HepG2 (cell line): ENCODE measurements at places on chromosomes 7 and 10.

- DNase-seq: no peak
Observed at GRCh38 chr10:60021361-60021760, 115.0 kb upstream of the CCDC6 start.

DNA sequence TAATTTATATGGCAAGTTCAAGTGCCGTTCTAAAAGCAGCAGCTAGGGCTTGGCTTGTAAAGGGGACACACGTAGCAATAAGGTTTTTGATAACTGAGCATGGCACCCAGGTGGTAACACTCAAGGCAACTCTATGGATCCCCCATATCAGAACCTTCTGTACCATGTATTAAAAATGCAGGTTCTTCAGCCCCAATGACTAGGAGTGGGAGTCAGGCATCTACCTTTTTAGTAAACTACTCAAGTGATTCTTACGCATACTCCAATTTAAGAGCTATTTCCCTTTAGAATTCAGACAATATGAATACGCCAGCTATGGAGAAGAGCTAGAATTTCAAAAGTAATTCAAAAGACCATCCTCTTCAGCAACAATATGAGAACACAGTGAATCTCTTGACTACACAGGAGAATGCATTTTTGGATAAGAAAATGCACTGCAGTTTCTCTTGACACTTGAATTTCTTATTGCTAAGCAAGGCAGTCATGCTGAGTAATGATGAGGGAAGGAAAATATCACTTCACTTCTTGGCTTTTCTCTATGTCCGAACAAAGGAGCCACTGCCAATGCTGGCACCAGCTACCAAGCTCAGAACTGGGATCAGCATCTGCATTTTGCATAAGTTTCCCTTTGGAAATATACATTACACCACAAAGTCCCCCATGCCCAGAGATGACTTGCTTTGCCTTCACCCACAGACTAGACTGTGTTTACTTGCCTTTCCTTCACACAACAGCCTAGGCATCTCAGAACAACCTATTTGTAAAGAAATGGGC, 53.5 kb downstream of the ABLIM1 start:
- no peak for DNase-seq

- DNase-seq: no peak
Observed at GRCh38 chr7:150435390-150436073, 14.9 kb upstream of the GIMAP8 start.

DNA sequence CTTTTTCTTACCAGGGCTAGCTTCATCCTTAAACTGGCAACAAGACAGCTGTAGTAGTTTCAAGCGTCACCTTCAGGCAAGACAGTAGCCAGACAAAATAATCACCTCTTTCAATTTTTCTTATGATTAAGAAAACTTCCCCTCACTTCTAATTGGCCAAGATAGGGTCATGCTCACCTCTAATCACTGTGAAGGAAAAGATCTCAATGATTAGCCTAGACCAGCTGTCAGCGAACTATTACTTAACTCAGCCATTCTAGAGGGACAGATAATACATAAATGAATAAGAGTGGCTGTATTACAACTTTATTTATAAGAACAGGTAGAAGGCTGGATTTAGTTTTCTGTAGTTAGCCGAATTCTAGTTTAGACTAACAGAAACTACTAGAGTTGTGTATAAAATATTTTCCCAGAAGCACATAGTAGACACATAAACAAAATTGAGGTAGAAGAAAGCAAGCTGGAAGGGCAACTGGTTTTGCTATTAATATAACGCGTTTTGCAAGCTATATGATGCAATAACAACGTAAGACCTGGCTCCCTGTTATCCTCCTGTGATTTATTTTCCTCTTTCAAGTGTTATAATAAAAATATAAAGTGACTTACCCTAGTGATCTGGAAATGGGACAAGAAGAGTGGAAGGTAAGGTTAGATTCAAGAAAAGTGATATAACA, 64.3 kb downstream of the ELAPOR2 start:
- no peak for DNase-seq

- DNase-seq: no peak
Observed at GRCh38 chr7:158803367-158803969, 25.8 kb downstream of the ESYT2 start.

DNA sequence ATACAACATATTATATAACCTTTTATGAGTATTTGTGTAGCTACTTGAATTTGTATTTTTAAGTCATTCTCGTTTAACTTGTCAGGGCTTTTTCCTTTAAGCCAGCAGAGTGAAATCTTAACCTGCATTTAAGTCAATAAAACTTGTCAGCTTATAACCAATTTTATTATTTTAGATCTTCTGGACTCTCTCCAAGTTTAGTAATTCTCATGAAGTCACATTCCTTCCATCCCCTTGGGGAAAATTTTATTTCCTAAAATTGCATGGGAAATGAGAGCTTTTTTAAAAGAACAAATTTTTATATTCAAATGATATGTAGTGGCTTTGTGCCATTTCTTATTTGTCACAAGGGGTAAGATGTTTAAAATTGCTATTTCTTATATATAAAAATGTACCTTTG, 74.0 kb downstream of the SEPTIN7 start:
- DNase-seq: no peak
